ENCODE measurements at places on chromosomes 13 and 19. TPM values are rescaled to one million over a fixed set of nuclear protein-coding genes. Genes with fewer than 3 reads are reported as not detected.

SHFL gene
- total RNA-seq = 3.3 TPM

GRCh38 chr13:94952787-94953186 is 240.4 kb upstream of the SOX21 start:
- no peak for DNase-seq

DNA sequence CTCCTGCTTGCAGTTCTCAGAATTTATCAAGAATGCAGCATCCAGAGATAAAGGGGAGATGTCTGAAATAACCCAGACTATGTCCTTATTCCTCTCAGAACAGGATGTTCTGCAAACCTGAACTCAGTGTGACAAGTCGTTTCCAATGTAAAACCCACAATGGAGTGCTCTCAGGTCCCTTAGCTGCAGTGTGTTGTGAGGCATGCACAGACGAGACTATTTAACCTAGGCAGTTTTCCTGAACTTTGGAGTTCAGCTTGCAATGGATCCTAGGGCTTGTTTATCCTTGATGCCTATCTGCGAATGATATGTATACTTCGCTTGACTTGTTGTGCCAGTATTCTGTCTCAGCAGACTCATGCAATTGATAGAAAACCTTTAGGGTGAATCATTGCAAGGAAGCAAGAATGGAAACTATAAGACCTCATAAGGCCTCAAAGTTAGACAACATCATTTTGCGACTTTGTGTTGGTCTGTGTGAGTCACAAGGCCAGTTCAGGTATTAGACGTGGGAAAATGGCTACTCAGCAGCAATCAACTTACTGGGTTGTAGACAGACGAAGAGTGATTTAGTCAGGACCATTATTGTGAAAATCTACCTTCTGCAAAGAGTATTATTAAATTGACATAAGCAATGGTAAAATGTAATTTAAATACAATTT is 2439.9 kb upstream of the PCDH20 start:
- DNase-seq = no peak

GRCh38 chr19:7832781-7833180 is 2.8 kb downstream of the EVI5L start:
- DNase-seq = no peak

GRCh38 chr13:33251131-33251661 is 34.4 kb downstream of the STARD13 start:
- DNase-seq = no peak

GRCh38 chr13:111949311-111949710 is 117.6 kb upstream of the SOX1 start:
- DNase-seq = no peak

DNA sequence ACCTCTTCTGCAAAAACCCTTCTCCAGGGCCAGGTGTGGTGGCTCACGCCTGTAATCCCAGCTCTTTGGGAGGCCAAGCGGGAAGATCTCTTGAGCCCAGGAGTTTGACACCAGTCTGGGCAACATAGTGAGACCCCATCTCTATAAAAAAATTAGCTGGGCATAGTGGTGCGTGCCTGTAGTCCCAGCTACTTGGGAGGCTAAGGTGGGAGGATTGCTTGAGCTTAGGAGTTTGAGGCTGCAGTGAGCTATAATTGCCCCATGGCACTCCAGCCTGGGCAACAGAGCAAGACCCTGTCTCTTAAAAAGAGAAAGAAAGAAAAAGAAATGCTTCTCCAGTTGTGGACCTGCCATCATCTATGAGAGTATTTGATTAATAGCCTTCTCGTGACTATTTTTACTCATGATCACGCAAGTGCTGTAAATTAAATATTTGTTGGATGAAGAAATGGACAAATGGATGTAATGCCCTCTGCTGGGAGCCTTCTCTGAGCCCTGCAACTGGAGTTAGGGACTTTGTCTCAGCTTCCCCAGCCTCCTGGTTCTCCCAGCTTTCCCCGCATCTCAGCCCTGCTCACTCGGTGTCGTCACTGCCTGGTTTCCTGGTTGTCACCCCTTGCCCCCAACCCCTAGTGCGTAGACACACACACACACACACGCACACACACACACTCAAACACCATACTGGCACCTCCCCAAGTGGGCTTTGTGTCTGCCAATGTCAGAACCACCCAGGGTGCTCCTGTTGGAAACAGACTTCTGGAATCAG is 12.2 kb downstream of the WIZ start:
- DNase-seq = no peak

GRCh38 chr13:97298816-97299215 is 76.7 kb downstream of the MBNL2 start:
- DNase-seq = no peak

ZNF154 gene
- total RNA-seq = 33.0 TPM

- no peak for DNase-seq
Measured at GRCh38 chr13:40075281-40075680, 419.8 kb downstream of the COG6 start.

RNF113B gene
- total RNA-seq = not detected

ZNF613 gene
- total RNA-seq = 10.6 TPM

FOSB gene
- 2.0 TPM for total RNA-seq

DNA sequence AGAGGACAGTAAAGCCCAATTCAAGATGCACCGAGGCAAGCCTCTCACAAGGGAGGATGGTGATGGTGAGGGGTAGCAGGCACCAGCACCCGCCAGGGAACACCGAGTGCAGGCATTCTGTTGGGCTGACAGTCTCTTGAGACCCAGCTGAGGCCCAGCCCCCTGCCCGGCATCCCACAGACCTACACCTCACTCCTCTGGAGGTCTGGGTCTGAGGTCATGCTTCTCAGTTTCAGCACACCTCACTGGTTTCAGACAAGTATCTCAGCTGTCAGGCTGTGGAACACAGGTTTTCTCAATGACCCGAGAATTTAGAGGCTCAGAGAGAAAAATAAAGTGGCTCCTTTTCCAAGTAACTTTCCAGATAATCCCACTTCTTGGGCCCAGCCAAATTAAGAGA is 27.7 kb upstream of the EPHX3 start:
- DNase-seq = no peak

ZNF730 gene
- total RNA-seq = 25.3 TPM

GZMM gene
- total RNA-seq = 0.41 TPM

DNA sequence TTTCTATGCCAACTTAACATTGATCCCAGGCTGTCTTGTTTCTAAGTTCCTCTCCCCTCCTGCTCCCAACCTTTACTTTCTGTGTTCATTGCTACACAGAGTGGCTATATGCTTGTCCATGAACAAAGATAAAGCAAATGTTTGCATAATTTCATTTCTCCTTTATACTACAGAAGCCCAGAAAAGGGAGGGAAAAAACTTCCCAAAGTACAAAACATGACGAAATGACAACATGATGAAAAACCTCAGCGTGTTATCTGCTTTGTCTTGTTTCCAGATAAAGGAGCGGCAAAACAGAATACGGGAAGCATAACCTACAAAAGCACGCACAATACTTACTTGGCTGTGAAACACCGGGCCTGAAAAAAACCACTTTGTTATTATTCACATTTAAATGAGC is 336.8 kb downstream of the DNAJC15 start:
- no peak for DNase-seq

DNA sequence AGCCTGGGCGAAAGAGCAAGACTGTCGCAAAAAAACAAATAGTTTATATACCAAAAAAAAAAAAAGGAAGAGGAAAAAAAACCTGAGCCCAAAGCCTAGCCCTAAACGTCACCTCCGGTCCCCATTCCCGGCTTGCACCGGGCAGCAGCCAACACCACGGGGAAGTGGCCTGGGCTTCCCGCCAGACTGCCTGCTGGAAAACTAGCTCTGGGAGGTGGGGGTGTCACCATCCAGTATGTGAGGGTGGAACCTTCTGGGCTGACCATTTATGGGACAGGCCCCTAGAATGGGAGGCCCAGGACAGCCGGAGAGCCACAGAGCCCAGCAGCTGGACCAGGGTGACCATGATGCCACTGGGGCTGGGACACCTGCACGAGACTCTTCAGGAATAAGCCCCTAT is 37.3 kb downstream of the IL12RB1 start:
- peak; percentile 62 for DNase-seq

GRCh38 chr13:111503905-111504695 is 183.7 kb downstream of the TEX29 start:
- no peak for DNase-seq

Data from frontal cortex (tissue), 4 donors.